ENCODE measurements at places on chromosomes 2 and 18. TPM values are rescaled to one million over a fixed set of nuclear protein-coding genes. Genes with fewer than 3 reads are reported as not detected.

Gene NPAS2
- 3.0 TPM for total RNA-seq

DNA sequence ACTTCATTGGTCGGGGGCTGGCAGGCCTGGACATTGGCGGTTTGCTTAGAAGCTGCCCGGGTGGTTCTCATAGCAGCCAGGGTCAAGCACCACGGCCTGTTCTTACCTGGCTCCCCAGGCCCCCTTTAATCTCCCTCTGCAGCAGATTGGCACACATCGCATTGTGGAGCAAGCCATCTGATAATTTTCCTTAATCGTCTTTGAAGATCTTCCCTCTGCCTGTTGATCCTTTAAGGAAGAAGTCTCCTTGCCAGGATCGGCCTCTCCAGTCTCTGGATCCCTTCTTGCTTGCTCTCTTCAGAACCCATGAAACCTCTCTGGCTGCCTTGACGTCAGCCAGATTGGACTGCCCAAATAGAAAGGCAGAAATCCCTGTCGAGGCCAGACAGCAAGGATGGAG is 75.8 kb downstream of the NEDD4L start:
- DNase-seq = no peak

DNA sequence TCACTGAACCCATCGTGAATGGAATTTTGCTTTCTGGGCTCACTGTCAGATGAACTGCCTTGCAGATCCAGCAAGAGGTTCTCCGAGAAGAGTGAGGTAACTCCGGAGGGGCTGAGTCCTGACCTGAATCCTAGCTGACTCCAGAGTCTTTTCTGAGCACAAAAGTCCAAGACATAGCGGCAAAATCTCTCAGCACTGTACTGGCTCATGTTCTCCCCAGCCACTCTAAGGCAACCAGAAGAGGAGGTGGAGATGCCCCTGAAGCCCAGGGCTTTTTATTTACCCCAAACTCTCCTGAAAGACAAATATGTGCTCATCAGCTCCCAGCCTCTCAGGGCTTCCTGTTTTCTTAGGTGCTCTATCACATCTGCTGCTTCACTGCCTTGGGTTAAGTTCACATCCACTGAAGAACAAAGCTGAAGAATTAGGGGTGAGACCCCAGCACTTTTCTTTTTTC is 221.8 kb downstream of the MREG start:
- no peak for DNase-seq

DNA sequence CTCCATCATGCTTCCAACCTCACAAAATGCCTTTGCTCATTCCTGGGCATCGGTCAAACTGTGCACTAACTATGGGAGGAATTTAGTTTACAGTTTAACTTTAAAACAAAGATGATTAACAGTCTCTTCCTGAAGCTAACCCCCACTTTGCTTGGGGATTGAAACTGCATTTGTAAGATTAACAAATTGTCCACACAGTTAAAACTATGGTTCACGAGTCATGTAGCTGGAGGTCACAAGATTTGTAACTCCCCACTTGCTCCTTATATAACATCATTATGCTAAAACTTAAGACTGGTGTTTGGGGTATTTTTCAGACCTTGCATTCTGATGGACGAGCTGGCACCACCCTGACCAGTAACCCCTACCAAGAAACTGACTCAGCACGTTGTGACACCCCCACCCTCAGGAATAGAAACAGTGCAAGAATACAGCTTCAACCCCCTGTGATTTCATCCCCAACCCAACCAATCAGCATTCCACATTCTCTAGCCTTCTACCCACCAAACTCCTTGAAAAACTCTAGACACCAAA is 252.3 kb downstream of the MBD5 start:
- DNase-seq = no peak

Gene ARID5A
- total RNA-seq = 18.9 TPM

DNA sequence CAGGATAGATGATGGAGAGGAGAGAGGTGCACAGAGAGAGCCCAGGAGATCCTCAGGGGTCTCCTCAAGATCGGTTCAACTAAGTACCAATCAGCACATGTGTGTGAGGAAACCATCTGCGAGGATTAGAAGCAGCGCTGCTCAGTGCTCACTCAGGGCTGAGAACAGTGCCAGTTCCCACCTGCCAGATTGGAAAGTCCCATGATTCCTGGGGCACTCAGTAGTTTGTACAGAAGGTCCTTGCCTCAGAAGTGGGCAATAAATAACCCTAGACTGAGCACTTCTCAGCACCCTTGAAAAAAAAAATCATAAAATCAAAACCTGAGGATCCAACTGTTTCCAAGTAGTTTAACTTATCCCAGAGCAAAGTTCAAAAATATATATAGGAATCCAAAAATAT is 53.8 kb downstream of the SEMA4F start:
- no peak for DNase-seq

Gene SLC14A1
- total RNA-seq = 2.8 TPM

DNA sequence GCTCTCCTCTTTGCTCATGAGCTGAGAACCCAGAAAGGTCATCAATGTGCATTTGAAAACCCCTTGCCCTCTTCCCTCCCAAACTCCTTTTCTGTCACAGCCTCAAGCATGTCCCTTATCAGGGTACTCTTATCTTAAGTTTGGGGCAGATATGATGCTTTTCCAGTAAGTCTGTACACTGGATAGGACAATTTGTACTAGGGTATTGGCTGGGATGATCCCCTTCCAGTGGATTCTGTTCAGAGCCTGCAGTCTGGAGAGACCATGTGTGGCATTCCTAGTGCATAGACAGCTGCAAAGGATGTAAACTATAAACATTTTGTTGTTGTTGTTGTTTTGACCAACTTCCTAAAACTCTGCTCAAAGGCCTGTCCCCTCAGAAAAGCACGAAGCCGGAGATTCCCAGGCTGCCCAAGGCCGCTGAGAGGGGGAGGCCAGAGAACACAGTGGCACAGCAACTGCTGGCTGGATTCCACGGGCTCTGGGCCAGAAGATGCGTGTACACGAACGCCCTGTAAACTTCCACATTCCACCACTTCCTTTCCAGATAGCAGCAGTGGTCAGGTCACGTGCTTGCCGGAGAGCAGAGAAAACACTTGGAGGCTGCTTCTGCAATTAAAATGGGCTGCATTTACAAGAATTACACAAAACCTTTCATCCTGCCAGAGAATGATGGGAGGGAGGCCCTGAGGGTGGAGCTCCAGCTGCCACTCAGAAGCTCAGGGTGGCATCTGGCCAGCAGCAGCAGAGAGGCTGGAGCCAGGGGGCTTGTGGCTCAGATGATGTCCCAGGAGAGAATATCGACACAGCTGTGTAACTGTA is 42.1 kb downstream of the BMP10 start:
- DNase-seq = peak; percentile 52

DNA sequence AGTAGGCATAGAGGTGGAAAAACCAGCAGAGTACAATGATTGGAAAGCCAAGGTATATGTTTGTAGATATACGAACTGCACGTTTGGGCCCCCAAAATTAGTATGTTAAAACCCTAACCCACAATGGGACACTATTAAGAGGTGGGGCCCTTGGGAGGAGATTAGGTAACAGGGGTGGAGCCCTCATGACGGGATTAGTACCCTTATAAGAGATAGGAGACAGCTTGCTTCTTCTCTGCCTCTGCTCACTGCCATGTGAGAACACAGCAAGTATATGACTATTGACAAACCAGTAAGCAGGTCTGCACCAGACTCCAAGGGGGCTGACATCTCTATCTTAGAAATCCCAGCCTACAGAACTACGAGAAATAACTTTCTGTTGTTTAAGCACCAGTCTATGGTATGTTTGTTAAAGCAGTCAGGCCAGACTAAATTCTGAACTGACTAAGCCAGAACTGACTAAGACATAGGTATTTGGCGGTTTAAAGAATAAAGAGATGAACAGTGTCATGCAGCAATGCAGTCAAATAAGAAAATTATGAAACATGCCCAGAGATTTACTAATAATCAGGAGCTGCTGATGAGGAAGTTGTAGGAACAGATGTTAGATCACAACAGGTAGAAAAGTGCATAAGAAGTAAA is 182.9 kb downstream of the DYM start:
- DNase-seq = no peak

DNA sequence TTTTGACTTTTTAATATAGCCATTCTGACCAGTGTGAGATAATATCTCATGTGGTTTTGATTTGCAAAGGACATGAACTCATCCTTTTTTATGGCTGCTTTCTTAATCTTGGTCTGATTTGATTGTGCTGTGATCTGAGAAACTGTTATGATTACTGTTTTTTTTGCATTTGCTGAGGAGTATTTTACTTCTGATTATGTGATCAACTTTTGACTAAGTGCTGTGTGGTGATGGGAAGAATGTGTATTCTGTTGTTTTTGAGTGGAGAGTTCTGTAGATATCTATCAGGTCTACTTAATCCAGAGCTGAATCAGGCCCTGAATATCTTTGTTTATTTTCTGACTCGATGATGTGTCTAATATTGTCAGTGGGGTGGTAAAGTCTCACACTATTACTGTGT is 16.8 kb downstream of the SP140L start:
- no peak for DNase-seq

DNA sequence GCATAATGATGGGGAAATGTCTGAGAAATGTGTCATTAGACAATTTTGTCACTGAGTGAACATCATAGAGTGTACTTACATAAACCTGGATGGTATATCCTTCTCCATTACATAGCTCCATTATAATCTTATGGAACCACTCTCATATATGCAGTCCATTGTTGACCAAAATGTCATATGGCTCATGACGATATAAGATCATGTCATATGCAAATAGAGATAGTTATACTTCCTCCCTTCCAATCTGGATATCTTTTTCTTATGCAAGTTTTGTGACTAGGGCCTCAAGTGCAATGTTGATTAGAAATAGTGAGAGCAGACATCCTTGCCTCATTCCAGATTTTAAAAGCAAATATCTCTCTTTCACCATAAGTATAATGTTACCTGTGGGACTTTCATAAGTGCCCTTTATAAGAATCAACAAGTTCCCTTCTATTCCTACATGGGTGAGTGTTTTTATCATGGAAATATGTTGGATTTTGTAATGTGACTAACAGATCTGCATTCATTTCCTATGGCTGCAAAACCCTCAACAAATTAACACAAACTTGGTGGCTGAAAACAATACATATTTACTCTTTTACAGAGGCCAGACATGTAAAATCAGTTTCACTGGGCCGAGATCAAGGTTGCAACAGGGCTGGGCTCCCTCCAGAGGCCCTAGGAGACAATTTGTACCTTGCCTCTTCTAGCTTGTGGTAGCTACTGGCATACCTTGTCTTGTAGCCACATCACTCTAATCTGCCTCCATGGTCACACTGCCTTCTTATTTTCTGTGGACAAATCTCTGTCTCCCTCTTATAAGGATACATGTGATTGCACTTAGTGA is 21.6 kb upstream of the SULT1C4 start:
- DNase-seq = no peak

DNA sequence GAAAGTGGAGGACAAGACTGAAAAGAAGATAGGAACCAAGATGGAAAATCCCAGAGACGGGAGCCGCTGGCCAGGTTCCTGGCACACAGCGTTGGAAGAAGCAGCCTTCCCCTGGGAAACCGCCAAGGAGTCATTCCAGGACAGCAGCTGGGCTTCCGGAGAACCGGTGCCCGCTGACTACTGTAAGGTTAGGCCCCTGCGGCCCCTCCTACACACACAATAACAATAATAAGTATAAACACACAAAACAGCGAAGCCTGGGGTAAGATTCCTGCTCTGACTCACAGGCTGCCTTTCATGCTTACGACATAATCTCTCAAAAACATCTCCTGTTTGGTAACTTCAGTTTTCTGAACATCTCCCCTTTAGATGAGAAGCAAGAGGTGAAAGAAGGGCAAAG is 28.1 kb upstream of the MYCN start:
- DNase-seq = no peak

DNA sequence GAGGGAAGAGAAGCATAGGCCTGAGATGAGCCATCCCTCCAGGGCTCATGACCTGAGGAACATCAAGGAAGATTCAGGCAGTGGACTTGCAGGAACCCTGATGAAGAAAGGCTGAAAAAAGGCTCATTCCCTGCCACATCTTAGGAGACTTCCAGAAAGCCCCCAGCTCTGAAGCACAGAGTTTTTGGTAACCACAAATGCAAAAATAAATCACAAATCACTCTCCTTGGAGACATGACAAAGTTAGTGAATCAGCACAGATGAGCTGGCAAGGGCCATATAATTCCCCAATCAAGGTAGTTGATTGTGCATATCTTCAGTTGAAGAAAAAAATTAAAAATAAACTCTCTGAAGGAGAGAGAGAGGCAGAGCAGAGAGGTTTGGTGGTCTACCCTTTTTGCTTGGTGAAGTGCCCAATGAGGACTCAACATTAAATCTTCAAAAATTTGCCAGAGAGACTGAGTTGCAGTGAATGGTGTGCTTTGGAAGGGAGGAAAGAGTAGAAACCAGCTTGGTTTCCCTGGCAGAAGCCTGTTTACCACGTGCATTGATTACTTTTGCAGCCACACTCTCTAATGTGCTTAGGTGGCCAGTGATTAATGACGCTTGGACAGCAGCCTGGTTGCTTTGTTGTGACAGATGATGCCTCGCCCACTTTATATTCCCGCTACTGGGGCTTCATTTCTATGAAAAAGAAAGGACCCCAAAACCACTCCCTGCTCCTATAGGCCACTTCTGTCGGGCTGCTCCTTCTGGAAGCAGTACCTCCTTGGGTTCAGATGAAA is 257.4 kb upstream of the SLC14A2 start:
- no peak for DNase-seq

Data from thymus (tissue), 14 donors.